Stimulated activated CD4-positive, alpha-beta T cell treated with anti-CD3 and anti-CD28 coated beads, Interleukin-1b, Interleukin-23, amount 100 ng/mL, for 1 hour (primary cell): ENCODE measurements at places on chromosomes 3 and 15.

GRCh38 chr15:68578175-68578979, 416 bp upstream of the CORO2B start:
- DNase-seq, result no peak

- DNase-seq, result no peak
Observed at GRCh38 chr3:146650691-146651442, 45.7 kb upstream of the PLSCR5 start.

DNA sequence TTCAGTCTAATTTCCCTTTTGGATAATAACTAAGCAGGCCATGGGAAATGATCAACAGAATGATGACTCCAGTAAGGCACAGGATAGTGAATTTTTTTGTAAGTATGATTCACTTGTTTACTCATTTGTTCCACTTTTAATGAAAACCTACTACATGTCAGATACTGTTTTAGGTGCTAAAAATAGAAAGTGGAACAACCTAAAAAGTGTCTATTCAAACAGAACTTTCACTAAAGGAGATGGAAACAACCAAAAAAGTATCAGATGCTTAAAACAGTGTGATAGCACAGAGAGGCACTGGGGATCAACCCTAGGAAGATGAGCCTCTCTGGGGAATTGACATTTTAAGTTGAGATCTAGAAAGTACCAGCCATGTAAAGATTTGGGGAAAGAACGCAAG, 11.1 kb downstream of the RYK start:
- DNase-seq, result no peak

DNA sequence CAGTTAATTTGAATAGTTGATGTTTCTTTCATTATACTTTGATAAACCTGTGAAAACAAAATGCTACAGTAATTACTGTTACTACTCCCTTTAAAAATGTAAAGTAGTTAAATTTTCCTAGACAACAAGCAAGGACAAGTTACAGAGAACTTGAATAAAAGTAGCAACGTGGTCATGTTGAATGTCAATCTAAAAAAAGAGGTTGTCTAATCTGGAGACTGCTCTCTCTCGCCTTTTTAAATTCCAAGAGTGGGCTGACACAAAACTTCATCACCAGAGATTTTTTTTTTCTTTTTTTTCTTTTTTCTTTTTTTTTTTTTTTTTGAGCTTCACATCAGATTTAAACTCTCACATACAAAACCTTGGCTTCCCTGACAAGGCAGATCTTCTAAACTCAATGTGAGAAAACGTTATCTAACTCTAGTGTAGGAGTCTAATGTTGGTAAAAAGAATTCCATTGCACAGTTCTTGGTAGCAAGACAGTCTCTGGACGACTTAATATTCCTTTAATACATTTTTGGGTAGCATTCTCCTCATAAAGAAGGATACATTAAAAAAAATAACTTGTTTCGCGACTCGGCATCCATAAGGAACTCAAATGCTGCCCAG, 4.1 kb downstream of the FOXP1 start:
- DNase-seq, result no peak

DNA sequence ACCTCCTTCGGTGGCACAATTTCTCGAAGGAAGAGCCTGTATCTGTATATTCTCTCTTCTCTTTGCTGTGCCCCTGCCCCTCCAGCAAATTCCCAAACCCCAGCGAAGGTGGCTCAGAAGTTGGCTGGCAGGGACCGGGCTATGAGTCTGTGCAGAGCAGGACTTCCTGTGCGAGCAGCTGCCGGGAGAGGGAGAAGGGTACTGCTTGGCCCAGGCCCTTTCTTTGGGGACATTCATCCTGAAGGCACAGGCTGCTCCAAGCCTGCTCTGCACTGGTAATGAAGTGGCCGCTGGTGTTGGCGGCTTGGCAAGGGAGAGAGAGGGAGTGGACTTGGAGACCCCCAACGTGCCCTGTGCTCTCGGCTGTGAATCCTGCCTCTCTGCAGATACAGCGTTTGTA, 1.5 kb downstream of the SLC6A11 start:
- DNase-seq, result no peak

- no peak for DNase-seq
Observed at GRCh38 chr3:78562328-78562727, 1205.5 kb downstream of the ROBO1 start.

GRCh38 chr3:132594498-132594897, 2.6 kb upstream of the ACKR4 start:
- DNase-seq, result no peak

- DNase-seq, result no peak
Observed at GRCh38 chr3:126441256-126441880, 34.3 kb downstream of the ZXDC start.

GRCh38 chr3:45992133-45992729, 3.4 kb downstream of the FYCO1 start:
- DNase-seq, result no peak

- DNase-seq, result no peak
Observed at GRCh38 chr15:69414701-69415167, 585 bp downstream of the KIF23 start.

DNA sequence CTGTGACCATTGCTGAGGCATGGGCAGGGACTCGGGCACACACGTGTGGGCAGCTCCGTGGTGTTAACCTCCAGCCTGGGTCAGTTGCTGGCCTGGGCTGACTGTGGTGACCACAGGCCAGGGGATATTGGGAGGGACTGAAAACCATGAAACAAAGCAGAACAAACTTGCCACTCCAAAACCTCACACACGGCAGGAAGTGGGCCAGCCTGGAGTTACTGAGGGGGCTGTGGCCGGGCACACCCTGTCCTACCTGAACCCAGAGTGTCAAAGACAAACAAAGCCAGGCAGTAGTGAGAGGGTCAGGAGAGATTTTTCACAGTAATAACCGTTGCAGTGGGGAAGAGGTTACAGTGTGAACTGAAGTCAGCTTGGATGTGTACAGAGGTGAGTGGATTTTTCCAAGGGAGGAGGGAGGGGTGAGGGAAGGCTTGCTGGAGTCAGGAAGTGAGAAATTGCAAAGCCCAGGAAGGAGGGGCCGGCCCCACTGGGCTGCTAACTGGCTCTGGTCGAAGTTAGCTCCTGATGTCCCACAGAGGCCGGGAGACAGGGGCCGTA, 40.0 kb upstream of the ATP10A start:
- no peak for DNase-seq

GRCh38 chr3:10982782-10983181, 9.8 kb upstream of the SLC6A1 start:
- no peak for DNase-seq

GRCh38 chr3:57018246-57018645, 42.2 kb upstream of the SPATA12 start:
- no peak for DNase-seq

- DNase-seq, result no peak
Observed at GRCh38 chr15:100807028-100807427, 72.6 kb upstream of the ALDH1A3 start.

DNA sequence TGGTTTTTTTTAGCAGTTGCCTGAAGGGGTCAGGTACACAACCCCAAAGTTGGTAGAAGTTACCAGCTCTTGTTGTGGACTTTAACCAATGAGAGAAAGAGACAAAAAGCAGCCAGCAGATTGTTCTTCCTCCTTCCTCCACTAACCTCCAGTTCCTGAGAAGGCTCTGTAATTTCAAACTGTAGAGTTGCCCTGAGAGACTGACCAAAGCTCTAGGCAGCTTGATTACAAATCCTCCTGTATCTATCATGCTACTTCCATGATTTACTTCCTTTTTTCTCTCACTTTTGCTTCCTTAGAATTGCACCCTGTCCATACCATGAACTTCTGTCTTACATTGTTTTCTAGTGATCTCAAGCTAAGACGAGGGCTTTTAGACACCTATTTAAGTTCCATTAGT, 29.2 kb downstream of the NSUN3 start:
- no peak for DNase-seq

DNA sequence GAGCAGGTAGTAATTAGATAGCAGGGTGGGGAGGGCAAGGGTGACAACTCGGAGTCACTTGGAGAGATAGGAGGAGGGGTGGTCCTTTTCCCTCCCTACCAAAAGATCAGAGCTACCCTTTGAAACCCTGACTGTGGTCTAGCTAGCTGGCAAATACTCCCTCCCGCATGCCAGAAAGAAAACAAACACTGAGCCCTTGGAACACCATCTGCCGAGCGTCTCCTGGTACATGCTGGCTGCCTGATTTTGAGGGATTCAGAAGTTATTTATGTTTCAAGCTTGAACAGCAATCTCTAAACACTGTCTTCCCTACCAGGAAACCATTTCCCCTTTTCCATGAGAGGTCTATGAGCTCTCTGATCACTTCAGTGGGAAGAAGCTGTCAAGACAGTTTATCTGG, 291.6 kb upstream of the CFAP20DC start:
- no peak for DNase-seq

- DNase-seq, result no peak
Observed at GRCh38 chr3:170137986-170138385, 43.5 kb downstream of the PHC3 start.

DNA sequence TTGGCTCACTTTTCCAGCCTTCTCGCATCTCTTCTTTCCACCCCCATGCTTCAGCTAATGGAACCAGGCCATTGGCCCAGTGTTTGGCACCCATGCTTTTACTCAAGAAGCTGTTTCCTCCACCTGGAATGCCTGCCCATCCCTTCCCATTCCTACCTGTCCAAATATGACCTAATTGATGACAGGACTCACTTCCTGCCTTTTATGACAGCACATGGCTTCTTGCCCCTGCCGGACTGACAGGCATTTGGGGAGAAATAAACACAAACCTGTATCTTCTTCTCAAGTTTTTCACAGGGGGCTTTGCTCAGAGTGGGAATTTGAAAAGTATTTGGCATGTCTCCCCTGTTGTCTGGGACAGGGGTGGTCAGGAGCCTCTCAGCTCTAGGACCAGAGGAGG, 120.1 kb downstream of the ABHD5 start:
- no peak for DNase-seq

DNA sequence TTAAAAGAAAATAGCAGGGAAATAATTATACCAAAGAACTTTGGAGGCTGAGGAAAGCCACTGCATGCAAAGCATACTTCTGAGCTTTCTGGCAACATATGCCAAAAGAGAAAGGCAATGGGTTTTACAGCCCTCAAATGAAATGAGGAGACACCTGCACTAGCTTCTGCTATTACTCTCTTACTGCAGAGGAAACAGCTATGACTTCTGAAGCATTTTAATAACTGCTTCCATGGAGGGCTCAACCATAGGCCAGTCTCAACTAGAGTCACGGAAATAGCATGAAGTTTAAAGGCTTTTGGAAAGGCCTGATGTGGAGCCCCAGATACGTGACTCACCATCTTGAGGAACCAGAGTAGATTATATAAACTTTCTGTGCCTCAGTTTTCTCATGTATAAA, 114.8 kb downstream of the OXNAD1 start:
- no peak for DNase-seq

- no peak for DNase-seq
Observed at GRCh38 chr15:25182736-25183445, 228.1 kb downstream of the SNRPN start.

- DNase-seq, result no peak
Observed at GRCh38 chr15:59237119-59237855, 30.6 kb downstream of the LDHAL6B start.

- DNase-seq, result peak; percentile 62
Observed at GRCh38 chr3:128497305-128498126, 4.5 kb upstream of the GATA2 start.

DNA sequence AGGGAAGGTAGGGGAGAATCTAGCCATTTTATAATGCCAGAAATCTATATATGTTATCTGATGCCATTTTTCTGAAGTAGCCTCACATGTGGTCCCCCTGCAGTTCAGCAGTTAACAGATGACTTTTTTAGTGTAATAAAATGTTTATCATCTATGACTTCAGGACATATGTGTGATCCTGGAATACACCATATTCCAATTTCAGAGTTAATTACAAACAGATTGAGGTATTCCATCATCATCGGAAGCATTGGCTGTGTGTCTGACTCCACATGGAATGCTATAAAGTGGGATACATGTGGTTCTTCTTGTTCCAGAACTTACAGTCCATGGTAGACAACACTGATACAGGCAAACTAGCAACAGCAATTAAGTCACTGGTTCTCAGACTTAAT, 45.9 kb upstream of the LIMD1 start:
- DNase-seq, result no peak

- DNase-seq, result no peak
Observed at GRCh38 chr15:80246425-80246894, 5.6 kb downstream of the CTXND1 start.

DNA sequence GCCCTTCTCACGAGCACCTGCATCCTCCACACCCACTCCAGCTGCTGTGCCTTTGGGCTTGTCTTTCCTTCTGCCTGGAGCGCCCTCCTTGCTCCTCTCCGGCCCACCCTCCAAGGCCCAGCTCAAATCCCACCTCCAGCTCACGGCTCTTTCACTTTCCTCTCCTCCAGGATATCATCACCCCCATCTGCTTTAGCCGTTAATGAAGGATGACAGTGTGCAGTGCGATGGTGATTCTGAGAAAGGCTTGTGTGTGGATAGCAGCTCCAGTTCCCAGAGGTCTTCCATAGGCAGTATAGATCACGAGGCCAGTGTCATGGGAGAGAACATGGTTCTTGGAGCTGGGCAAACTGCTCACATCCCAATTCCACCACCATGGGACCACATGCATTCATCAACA, 237.4 kb downstream of the TLE3 start:
- DNase-seq, result no peak

DNA sequence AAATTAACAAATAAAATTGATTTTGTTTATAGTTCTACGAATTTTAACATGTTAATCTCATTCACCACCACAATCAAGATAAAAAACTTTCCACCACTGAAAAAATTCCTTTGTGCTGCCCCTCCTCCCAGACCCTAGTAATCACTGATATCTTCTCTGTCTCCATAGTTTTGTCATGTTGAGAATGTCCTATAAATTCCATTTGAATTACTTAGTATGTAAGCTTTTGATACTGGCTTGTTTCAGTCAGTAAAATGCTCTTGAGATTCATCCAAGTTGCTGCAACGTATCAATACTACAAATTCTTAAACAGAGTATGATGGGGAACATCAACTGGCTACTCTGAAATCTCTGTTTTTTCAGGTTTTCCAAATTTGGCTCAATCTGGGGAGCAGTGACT, 129.6 kb downstream of the CTNNB1 start:
- no peak for DNase-seq

DNA sequence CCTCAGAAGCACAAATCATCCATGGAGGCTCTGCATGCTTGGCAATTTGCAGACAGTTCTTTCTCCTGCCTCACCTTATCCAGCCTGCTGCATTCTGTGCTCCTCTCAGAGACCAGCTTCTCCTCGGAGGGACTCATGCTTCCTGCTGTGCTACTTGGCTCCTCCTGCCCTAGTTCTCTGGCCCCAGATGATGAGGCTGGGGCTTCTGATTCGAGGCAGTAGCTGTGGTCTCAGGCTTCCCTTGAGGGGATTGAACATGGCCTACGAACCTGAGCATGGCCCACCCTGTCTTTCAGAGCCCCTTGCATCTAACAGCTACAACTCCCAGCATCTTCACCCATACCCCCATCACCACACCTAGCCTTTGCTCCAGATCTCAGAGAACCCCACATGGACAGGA, 6.7 kb downstream of the VIPR1 start:
- DNase-seq, result no peak

DNA sequence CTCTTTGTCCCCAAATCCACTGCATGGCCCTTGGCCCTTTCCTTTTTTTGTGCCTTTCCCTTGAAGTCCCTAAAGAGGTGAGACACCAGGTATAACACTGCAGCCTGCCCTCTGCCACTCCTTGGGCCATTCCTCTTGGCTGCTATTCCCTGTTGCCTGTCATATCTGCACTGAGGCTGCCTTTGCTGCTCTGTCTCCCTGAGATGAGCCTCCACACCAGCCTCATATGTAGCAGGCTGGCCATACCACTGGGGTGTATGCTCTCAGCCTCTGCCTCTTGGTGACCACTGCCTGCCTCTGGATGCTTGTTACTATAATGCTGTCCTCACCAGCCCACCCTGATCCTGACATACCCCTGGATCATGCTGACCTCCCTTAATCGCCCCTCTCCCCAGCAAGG, 252.0 kb downstream of the CLSTN2 start:
- DNase-seq, result no peak
